Esophagus mucosa (tissue), 1 donor: ENCODE measurements at places on chromosomes 12 and 14. TPM values are rescaled to one million over a fixed set of nuclear protein-coding genes. Genes with fewer than 3 reads are reported as not detected.

The MGP gene
- 16.7 TPM for total RNA-seq

The TESPA1 gene
- 0.68 TPM for total RNA-seq

The RTL1 gene
- not detected for total RNA-seq

The SLC4A8 gene
- total RNA-seq, result 0.20 TPM

The SERPINA12 gene
- not detected for total RNA-seq

The MMP19 gene
- total RNA-seq, result 0.60 TPM

The CDK17 gene
- 16.7 TPM for total RNA-seq

The PTPRQ gene
- 0.04 TPM for total RNA-seq

The PXMP2 gene
- total RNA-seq, result 12.3 TPM

The OTX2 gene
- not detected for total RNA-seq

The DLGAP5 gene
- 17.9 TPM for total RNA-seq

The ALX1 gene
- total RNA-seq, result not detected

The EEA1 gene
- total RNA-seq, result 35.1 TPM

The HNF1A gene
- not detected for total RNA-seq

The CCDC196 gene
- total RNA-seq, result not detected

The KCNJ8 gene
- 1.1 TPM for total RNA-seq

The SSPN gene
- 1.4 TPM for total RNA-seq

The CACNA1C gene
- total RNA-seq, result 1.1 TPM

The LGALS3 gene
- 211 TPM for total RNA-seq

The ESR2 gene
- 0.48 TPM for total RNA-seq

The HOXC12 gene
- not detected for total RNA-seq

The PAX9 gene
- 83.6 TPM for total RNA-seq

The HOXC11 gene
- total RNA-seq, result 0.08 TPM

The PRH2 gene
- not detected for total RNA-seq

The PMCH gene
- not detected for total RNA-seq

The BICDL1 gene
- 32.6 TPM for total RNA-seq

The NOVA1 gene
- total RNA-seq, result 0.72 TPM
